ENCODE measurements at places on chromosomes 3 and 15. TPM values are rescaled to one million over a fixed set of nuclear protein-coding genes. Genes with fewer than 3 reads are reported as not detected.
A peak's percentile ranks its signal among the peaks of the same experiment; 100 is the strongest.

DNA sequence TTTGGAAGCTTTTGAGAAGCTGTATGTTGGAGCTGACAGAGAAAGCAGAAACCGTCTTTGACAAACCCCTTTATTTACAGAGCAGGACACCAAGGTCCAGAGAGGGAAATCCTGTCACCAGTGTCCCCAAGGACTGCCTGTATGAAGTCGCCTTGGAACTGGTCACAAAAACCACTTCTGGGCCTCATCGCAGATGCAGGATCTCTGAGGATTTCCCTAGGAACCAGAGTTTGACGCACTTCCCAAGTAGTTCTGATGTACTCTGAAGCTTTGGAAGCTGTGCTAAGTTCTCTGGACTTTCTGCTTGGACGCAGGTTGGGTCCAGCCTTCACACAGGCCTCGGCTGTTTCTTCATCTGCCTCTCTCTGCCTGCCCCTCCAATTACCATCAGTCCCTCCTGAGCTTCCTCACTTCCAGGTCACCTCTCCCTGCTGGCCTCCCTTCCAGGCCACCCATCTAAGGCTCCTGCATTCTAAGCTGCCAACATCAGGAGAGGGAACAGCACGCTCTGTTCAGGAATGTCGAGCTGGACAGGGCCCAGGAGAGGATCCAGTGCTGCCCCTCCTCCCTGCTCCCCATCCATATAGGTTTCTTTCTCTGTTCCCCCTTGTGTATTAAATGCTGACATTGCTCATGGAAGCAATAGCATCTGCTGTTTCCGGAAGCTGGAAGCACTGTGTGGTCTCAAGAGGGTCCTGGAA lies 270.8 kb downstream of the OPA1 start:
- DNase-seq = no peak
- H3K4me1 ChIP-seq = peaks cover 38% of the 10 kb centered on the region
- no peaks in the 10 kb centered on the region for H3K27me3 ChIP-seq
- H3K27ac ChIP-seq = no peak overlapping the region
- no peaks in the 10 kb centered on the region for H3K36me3 ChIP-seq

DNA sequence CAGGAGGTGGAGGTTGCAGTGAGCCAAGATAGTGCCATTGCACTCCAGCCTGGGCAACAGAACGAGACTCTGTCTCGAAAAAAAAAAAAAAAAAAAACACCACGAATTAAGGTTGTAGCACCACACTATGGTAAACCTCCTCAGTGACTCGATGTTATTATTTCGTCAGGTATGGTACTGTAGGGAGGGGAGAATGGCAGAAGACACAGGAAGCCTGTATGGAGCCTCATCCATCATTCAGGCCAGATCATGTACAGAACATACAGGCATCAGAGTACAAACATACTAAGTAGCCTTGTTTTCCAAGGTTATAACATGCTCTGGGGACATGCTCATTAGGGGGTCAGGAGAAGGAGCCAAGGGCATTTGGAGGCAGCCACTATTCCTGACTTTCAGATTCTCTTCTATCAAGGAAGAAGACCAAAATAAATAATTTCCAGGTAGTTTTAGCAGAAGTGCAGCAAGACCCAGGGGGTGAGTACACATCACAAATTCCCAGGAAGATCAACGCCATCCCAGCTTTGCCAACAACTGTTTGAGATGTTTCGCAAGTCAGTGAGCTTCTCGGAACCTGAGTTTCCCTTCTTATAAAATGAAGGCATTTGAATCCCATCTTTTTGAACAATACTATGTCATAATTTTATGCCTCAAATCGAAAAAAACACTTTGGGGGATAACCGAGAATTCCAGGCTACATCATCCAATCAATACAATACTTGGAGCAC lies 79.8 kb downstream of the FOXP1 start:
- H3K4me3 ChIP-seq = no peak overlapping the region
- DNase-seq = no peak
- H3K4me1 ChIP-seq = peaks cover 18% of the 10 kb centered on the region
- no peaks in the 10 kb centered on the region for H3K27me3 ChIP-seq
- no peak overlapping the region for H3K27ac ChIP-seq
- H3K36me3 ChIP-seq = peaks cover 37% of the 10 kb centered on the region

GRCh38 chr3:114242947-114243346 lies 5.6 kb upstream of the ZNF80 start:
- no peaks in the 10 kb centered on the region for H3K36me3 ChIP-seq
- no peak overlapping the region for H3K4me3 ChIP-seq
- H3K27me3 ChIP-seq = no peaks in the 10 kb centered on the region
- DNase-seq = no peak
- H3K27ac ChIP-seq = no peak overlapping the region

DNA sequence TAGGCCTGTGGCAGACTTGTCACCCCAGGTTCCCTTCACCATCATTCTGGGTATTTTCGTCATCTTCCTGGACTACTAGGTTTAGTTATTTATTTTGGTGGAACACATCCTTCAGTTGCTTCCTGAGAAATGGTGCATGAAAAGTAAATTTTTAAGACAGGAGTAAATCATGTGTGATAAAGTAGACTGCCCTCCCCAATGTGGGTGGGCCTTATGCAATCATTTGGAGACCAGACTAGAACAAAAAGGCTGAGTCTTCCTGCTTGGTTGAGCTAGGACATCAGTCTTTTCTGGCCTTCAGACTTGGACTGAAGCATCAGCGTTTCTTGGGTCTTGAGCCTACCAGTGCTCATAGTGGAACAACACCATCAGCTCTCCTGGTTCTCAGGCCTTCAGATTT lies 50.7 kb upstream of the SLC2A2 start:
- peaks cover 3% of the 10 kb centered on the region for H3K27me3 ChIP-seq
- H3K36me3 ChIP-seq = no peaks in the 10 kb centered on the region
- no peak for DNase-seq
- peaks cover 5% of the 10 kb centered on the region for H3K4me1 ChIP-seq

- H3K36me3 ChIP-seq = no peaks in the 10 kb centered on the region
- H3K4me3 ChIP-seq = peak within 1 kb of the TSS; percentile 95
- peak; percentile 95 for DNase-seq
- H3K4me1 ChIP-seq = peaks cover 11% of the 10 kb centered on the region
Measured at GRCh38 chr3:182980204-182981037, at the start of gene DCUN1D1. TSS of gene DCUN1D1 (minus strand) at chr3:182980538. CDS start at chr3:182980489, 49 bp downstream.

- peaks cover 10% of the 10 kb centered on the region for H3K4me1 ChIP-seq
- no peak for DNase-seq
- H3K4me3 ChIP-seq = no peak overlapping the region
Measured at GRCh38 chr3:21331857-21332256, 419.2 kb downstream of the ZNF385D start.

GRCh38 chr15:73374604-73375003 lies 5.8 kb upstream of the HCN4 start:
- H3K36me3 ChIP-seq = no peaks in the 10 kb centered on the region
- no peak overlapping the region for H3K27ac ChIP-seq
- peaks cover 89% of the 10 kb centered on the region for H3K27me3 ChIP-seq
- no peak overlapping the region for H3K4me3 ChIP-seq
- no peak for DNase-seq
- no peaks in the 10 kb centered on the region for H3K4me1 ChIP-seq

The INSYN1 gene
- 5.8 TPM for total RNA-seq

GRCh38 chr3:116663161-116664110 lies 46.1 kb upstream of the TUSC7 start:
- H3K27me3 ChIP-seq = no peaks in the 10 kb centered on the region
- no peak overlapping the region for H3K4me3 ChIP-seq
- DNase-seq = no peak
- H3K4me1 ChIP-seq = peaks cover 16% of the 10 kb centered on the region
- H3K27ac ChIP-seq = peak overlapping the region; percentile 33

GRCh38 chr3:50230104-50230793 lies 5.8 kb upstream of the GNAI2 start:
- H3K27ac ChIP-seq = peak overlapping the region; percentile 1
- H3K4me1 ChIP-seq = peaks cover 37% of the 10 kb centered on the region
- H3K4me3 ChIP-seq = no peak overlapping the region
- H3K27me3 ChIP-seq = peaks cover 6% of the 10 kb centered on the region

GRCh38 chr15:79192462-79193036 lies 90.0 kb upstream of the ANKRD34C start:
- H3K27ac ChIP-seq = no peak overlapping the region
- no peak for DNase-seq
- H3K36me3 ChIP-seq = no peaks in the 10 kb centered on the region
- peak overlapping the region; percentile 56 for H3K4me3 ChIP-seq
- peaks cover 38% of the 10 kb centered on the region for H3K27me3 ChIP-seq

The GOLGA8H gene
- total RNA-seq = 0.77 TPM

DNA sequence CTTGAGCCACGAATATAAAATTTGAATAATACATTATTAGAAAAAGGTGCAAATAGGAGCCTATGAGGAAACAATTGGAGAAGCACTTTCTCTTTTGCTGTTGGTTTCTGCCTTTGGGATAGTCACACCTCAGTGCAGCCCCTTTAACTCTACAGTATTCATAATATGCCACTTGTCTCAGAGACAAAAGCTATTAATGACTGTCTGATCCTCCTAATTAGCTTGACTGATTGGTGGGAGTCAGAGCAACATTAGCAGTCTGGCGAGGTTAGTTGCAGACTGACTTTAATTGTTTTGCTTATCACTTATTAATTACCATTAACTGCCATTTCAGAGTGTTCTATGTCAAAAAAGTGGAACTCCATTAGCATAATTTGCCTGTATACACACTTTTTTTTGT lies 225.0 kb upstream of the ARHGEF26 start:
- no peak overlapping the region for H3K4me3 ChIP-seq
- no peak overlapping the region for H3K27ac ChIP-seq
- no peaks in the 10 kb centered on the region for H3K4me1 ChIP-seq

DNA sequence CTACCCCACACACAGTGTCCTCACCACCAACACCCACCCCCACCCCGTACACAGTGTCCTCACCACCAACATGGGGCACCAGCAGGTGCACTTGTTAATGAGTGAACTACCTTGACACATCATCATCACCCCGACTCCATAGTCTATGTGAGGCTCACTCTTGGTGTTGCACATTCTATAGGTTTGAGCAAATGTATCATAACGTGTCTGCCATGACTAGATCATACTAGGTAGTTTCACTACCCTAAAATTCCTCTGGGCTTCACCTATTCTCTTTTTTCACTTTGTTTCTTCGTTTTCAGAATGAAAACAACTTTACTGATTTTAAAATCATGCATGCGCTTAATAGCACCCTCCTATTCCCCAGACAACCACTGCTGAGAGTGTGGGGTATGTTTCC lies 102.6 kb upstream of the SLC6A6 start:
- no peaks in the 10 kb centered on the region for H3K36me3 ChIP-seq
- H3K27ac ChIP-seq = no peak overlapping the region
- peaks cover 8% of the 10 kb centered on the region for H3K27me3 ChIP-seq
- H3K4me3 ChIP-seq = no peak overlapping the region

- no peak overlapping the region for H3K4me3 ChIP-seq
- no peaks in the 10 kb centered on the region for H3K36me3 ChIP-seq
- H3K27ac ChIP-seq = no peak overlapping the region
- no peaks in the 10 kb centered on the region for H3K27me3 ChIP-seq
Measured at GRCh38 chr3:180082699-180083098, 46.0 kb upstream of the PEX5L start.

- H3K4me1 ChIP-seq = peaks cover 20% of the 10 kb centered on the region
- H3K27ac ChIP-seq = no peak overlapping the region
- DNase-seq = no peak
- no peak overlapping the region for H3K4me3 ChIP-seq
- H3K36me3 ChIP-seq = no peaks in the 10 kb centered on the region
Measured at GRCh38 chr3:29649815-29650547, 369.1 kb downstream of the RBMS3 start.

DNA sequence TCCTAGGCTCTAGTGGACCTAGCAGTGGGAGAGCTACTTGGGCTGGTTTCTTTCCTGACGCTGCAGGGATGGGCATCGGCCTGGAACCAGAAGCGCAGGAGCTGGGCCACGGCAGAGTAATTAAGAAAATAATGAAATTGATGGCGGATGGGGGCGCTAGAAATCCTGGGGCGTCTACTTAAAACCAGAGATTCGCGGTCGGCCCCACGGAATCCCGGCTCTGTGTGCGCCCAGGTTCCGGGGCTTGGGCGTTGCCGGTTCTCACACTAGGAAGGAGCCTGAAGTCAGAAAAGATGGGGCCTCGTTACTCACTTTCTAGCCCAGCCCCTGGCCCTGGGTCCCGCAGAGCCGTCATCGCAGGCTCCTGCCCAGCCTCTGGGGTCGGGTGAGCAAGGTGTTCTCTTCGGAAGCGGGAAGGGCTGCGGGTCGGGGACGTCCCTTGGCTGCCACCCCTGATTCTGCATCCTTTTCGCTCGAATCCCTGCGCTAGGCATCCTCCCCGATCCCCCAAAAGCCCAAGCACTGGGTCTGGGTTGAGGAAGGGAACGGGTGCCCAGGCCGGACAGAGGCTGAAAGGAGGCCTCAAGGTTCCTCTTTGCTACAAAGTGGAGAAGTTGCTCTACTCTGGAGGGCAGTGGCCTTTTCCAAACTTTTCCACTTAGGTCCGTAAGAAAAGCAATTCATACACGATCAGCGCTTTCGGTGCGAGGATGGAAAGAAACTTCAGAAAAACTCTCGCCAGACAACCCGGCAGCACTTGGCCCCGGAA lies 6.1 kb downstream of the SOX14 start:
- H3K27me3 ChIP-seq = peaks cover 99% of the 10 kb centered on the region
- no peak for DNase-seq
- peak overlapping the region; percentile 69 for H3K4me3 ChIP-seq
- no peak overlapping the region for H3K27ac ChIP-seq

The SEMA3G gene
- total RNA-seq = 0.77 TPM

DNA sequence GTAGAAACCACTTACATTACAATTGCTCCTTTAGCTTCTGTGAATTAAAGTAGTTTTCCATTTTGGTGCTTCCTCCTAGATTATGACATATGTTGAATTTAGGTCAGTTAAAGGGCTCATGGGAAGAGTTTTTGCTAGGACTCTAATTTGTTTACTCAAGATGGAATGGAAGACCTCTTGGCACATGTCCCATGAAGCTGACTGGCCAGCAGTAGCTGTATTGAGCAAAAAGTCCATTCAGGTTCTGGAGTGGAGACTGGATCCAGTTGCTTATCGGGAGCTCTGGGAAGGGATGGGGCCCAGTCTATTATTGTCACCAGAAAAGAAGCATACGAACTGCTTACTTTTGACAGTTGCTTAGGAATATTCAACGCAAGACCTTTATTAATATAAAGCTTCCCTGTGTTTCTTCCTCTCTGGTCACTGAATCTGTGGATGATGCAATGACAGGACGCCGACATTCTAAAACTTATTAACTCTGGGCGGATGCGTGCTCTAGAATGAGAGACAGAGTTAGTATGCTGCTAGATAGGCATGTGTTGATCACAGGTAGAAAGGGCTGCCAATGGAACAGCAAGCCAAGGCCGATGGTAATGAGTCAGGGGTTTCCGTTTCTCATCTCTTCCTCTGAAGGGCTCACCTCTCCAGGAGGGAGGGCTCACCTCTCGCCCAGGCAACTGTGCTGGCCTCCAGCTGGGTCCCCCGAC lies 155.8 kb downstream of the NR1D2 start:
- H3K36me3 ChIP-seq = no peaks in the 10 kb centered on the region
- H3K4me3 ChIP-seq = no peak overlapping the region
- no peak overlapping the region for H3K27ac ChIP-seq
- no peak for DNase-seq

GRCh38 chr3:22263042-22263441 lies 512.0 kb upstream of the ZNF385D start:
- H3K36me3 ChIP-seq = no peaks in the 10 kb centered on the region
- H3K4me3 ChIP-seq = no peak overlapping the region
- no peaks in the 10 kb centered on the region for H3K4me1 ChIP-seq
- no peak overlapping the region for H3K27ac ChIP-seq

GRCh38 chr15:40891810-40892446 lies 2.3 kb upstream of the VPS18 start:
- H3K4me1 ChIP-seq = peaks cover 12% of the 10 kb centered on the region
- peak overlapping the region; percentile 88 for H3K27ac ChIP-seq
- no peaks in the 10 kb centered on the region for H3K36me3 ChIP-seq
- no peaks in the 10 kb centered on the region for H3K27me3 ChIP-seq

GRCh38 chr3:31670722-31671121 lies 138.0 kb downstream of the STT3B start:
- H3K4me1 ChIP-seq = no peaks in the 10 kb centered on the region
- H3K27ac ChIP-seq = no peak overlapping the region
- no peaks in the 10 kb centered on the region for H3K27me3 ChIP-seq
- peaks cover 11% of the 10 kb centered on the region for H3K36me3 ChIP-seq
- H3K4me3 ChIP-seq = no peak overlapping the region

All from type B pancreatic cell (in vitro differentiated cells).